ELR (cell line): ENCODE measurements at places on chromosomes 7 and 10.
A peak's percentile ranks its signal among the peaks of the same experiment; 100 is the strongest.

- DNase-seq: no peak
These were observed 36.9 kb downstream of the BAG3 start for GRCh38 chr10:119688033-119688508.

GRCh38 chr10:37704566-37704965 is 152.8 kb downstream of the ZNF248 start:
- no peak for DNase-seq

DNA sequence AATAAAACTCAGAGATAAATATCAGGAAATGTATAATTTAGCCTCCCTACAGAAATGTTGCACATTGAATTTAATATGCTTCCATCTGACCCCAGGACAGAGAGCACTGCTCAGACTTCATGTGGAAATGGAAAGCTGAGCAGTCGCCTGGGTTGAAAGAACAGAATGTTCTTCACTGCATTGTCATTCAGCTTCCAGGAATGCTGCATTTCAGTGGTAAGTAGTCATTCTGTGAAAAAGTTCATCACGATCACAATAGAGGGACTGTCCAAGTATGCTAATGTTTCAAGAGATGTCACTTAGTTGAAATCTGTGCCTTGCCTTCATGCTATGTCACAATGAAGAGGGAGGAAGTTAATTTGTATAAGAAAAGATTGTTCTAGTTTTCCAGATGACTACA is 147.3 kb downstream of the NRCAM start:
- DNase-seq: peak; percentile 7

DNA sequence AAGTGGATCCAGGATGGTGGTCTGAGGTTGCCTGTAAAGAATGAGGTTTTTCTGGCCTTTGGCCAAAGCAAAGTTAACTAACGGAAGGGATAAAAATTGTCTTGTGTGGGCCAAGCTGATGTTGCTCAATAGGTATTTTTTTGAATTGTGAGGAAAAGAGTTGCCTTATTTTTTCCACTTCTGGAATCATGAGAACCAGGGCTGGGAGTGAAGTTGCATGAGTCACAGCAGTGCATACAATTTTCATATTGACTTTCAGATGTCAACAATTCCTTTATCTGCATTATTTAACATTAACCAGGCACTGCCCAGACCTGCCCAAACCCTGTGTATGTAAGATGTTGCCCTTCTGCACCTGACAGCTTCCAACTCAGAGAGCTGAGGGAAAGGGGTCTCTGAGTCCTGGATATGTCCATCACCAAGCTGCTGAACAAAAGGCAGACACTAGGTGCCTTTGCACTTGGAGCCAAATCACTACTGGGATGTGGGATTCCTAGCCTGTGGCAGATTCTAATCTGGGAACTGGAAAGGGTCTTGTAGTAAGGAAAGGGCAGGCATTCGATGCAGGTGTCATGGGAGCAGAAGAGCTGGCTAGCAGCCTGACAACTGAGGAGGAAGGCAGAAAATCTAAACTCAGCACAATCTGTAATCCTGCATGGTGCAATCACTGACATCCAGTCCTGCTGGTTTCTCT is 52.3 kb upstream of the SLC35B4 start:
- DNase-seq: no peak
